ENCODE measurements at places on chromosomes 1 and 21.

GRCh38 chr1:165855010-165855838 lies 27.8 kb downstream of the UCK2 start:
- DNase-seq, result no peak

- no peak for DNase-seq
Observed at GRCh38 chr1:111719135-111719534, 20.1 kb downstream of the INKA2 start.

DNA sequence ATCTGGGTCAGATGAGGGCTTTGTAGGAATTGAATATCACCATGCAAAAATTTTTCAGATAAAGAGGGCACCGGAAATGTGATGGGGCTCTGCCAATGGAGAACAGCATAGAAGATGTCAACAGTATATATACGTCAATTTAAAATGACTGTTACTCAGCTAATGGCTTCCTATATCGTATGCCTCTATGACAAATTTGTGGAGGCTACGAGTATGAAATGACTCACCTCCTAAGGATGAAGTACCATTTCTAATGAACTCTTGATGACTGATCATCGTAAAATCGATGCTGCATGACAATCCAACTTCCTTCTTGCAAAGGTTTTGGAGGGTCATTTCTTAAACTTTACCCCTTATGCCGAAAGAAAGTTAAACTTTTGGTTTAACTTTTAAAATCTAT lies 450.3 kb upstream of the ZP4 start:
- no peak for DNase-seq

DNA sequence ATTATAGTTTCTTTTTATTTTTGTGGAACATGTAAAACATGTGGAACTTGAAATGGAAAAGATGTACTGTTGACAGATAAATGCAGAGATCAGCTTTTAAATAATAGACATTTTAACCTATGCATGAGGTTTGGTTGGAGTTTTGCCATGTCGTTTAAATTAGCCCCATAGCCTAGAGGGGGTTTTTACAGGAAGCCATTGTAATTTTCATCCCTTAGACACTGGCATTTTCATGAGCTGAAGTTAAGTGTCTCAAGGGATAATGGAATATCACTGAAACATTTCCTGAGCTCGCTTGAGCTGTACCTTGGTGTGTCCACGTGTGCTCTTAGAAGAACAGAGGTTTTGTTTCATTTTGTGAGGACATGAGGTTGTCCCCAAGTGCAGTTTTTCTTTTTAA lies 54.2 kb downstream of the HMCN1 start:
- no peak for DNase-seq

DNA sequence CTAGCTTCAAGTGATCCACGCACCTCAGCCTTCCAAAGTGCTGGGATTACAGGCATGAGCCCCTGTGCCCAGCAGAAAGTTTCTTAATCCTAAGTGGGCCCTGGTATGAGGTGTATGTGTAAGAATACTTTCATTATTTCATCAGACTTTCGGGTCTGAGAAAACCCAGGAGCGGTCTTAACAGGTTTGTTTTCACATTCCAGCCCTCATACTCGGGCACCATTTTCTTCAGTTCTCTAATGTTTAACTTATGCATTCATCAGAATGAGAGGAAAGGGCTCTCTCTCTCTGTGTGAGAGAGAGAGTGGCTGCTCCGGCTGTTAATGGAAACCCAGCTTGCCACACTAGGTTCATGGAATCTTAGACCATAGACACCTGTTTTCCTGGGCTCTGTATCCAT lies 4.2 kb upstream of the PADI1 start:
- no peak for DNase-seq

DNA sequence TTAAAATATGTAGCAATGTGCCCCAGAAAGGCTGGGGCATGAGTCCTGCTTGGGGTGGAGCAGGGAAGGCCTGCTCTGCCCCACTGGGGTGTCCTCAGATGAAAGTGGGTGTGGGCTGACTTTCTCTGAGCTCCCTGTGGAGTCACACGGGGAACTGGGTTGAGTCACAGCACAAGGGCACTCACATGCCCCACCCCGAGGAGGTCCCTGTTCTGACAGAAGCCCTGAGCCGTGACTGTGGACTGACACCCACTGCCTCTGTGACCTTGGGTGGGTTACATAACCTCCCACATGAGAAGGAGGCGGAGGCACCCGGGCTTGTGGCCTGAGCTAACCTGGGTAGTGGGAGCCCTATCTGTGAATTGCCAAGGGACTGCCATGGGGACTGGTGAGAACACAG lies 52.5 kb upstream of the TINAGL1 start:
- no peak for DNase-seq

GRCh38 chr1:22295856-22296255 lies 153.0 kb upstream of the WNT4 start:
- no peak for DNase-seq

DNA sequence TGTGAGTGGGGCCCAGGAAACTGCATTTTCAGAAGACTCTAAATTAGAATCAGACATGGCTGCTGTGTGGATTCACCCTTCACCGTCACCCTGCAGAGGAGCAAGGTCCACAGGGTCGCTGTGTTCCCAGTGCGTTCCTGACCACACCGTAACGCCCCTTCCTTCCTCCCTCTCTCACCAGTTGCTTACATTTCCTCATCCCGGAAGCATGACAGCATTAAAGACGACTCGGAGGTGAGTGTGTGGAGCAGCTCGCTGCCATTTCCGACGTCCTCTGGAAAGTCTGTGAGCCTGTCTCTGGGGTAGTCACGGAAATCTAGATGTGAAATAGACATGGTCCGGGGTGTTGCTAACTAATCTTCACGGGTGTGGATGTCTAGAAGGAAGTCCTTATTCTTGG lies 45.9 kb downstream of the FAAP20 start:
- DNase-seq, result no peak

- DNase-seq, result no peak
Observed at GRCh38 chr21:32732544-32732943, 4.7 kb upstream of the SYNJ1 start.

DNA sequence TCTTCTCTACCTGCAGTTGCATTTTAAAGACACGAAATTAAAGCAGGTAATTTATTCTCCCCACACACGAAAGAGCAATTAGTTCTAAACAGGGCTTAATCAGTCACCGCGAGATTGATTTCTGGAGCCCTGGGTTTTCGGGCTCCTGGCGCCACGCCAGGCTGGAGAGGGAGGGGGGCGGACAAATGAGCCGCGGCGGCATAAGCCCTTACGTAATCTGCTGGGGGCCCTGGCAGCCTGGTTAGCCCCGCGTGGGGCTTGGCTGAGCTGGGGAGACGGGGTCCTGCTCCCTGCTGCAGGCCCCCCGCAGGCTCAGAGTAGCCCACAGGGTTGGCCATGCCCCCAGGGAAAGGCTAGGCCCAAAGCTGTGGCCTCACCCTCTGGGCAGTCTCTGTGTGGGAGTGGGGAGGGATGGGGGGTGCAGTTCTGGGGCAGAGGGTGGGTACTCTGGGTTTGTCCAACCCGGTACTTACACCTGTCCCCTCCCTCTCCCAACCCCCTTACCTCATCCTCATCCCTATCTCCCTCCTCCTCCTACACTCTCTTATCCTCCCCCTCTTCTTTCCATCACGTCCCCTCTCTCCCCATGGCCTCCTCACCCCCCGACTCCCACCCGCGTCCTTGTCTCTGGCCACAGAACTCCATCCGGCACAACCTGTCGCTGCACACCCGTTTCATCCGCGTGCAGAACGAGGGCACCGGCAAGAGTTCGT lies 19.9 kb downstream of the FOXO6 start:
- DNase-seq, result no peak

DNA sequence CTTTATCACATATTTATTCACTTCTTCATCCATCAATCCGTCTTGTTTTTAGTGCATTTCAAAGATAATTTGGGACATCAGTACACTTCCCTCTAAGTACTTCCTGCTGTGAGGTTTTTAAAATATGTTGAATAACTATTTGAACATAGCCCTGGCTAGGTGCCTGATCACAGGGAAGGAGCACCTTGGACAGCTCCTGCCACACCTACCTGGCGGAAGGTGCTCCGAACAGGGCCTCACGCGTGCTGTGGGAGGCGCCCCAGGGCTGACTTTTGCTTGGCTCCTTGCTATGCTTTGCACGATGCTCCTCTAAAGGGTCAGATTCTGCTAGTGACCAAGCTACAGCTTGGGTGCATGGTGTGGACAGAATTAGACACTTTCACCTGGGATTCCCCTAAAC lies 4.9 kb upstream of the ATXN7L2 start:
- DNase-seq, result no peak

DNA sequence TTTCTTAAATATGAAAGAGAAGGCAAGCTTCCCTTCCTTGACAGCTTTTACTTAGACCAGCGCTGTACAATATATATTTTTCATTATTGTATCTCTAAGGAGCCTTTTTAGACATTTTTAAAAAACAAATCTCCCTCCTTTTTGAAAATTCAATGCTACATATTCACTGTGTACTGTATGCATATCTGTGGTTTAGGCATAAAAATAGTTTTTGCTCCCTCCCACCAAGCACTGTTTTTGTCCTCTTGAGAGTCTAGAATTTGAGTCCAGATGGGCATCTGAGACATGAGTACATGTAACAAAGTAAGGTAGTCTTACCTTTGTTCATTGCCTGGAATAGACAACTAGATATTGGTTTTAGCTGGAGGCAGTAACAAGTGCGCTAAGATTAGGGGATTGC lies 488.5 kb upstream of the RUNX1 start:
- DNase-seq, result no peak

DNA sequence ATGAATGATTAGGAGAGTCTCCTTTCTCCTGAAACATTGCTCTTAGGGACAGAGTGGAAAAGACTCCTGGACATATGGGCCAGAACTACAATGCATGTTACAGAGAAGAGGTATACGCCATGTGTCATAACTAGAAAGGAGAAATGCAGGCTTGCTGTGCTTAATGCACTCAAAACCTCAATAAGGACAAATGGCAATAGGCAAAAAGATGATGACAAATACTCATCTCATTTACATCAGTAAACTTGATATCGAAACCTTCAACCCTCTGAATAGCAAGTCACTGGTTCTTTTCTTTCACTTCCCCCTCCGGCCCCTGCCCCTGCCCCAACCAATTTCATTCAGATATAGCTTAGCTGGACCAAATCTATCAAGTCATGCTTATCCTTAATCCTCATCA lies 1.9 kb upstream of the GPR88 start:
- DNase-seq, result no peak

DNA sequence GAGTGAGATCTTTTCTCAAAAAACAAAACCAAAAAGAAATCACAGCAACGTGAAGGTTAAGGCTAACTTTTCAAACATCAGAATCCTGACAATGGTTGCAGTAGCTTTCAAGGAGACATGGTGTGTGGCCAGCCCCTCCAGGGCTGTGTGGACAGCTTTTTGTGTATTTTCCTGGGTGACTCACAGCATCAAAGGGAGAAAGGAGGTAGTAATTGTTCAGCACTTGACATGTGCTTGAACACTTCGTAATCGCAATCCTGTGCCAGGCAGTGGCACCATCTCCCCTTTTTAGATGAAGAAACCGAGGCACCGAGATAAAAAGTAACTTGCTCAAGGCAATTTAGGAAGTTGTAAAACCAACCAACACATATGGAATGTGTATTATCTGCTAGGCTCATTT lies 10.3 kb downstream of the NBL1 start:
- no peak for DNase-seq

GRCh38 chr1:212285685-212286555 lies 710 bp downstream of the PPP2R5A start:
- DNase-seq, result peak; percentile 38

DNA sequence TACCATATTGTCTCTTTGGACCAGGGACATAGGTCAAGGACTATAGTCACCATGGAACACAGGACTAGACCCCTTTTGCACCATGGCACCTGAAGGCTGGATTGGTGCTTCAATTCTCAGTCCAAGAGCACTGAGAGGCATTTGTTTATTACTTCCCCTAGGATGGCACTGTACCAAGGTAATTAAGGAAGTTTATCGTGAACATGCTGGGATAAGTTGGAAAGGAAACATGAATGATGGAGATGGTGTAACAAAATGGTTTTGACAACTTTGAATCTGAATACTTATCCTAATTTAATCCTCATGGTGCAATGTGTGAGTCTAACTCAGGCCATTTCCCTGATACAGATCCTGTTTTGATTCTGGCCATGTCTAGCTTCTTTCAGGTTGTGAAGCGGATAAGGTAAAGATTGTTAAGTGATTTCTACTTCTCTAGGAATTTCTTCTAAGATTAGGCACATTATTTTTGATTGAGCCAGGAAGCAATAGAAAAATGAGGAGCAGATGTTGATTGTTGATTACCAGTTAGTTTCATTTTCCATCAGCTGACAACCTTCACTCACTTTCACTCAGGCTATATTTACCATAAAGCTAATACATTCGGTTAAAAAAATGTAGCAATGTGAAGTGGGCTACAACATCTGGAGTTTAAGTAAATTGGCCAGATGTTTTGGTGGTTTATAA lies 37.3 kb upstream of the SIPA1L2 start:
- DNase-seq, result no peak

DNA sequence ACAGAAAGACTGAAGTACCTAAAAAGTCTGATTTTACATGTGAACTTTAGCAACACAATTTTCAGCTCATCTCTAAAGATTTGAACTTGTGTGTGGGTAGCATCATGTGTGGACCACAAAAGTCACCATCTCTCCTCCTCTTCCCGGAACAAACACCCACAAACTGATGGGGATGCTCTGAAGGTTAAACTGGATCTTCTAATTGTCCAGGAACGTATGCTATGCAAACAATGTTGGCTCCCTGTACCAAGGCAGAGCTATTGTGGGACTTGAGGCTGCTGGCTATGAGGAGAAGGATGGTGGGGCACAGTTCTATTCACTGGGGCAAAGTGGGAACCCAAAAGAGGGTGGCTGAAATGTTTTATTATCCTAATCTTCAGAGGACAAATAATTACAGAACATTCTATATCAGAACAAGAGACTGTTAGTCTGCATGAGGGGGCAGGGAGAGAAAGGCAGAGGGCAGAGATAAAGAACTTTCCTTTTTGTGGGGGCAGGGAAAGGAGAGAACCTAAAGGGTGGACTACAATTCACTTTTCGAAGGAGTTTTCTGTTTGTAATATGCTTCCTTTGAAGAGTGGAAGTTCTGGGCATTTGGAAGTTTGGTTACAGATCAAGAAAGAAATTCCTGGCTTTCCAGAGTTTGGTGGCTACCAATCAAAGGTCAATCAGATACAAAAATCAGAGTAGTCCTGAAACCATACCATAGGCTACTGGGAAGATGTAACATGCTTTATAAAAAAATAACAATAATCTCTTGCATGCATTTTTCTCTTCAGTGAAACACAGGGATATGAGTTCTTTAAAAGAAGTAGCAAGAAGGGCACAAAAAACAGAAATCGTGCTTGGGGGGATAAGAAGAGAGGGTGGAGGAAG lies 62.9 kb downstream of the GADD45A start:
- no peak for DNase-seq

- no peak for DNase-seq
Observed at GRCh38 chr21:38148046-38148445, 108.7 kb upstream of the KCNJ15 start.

- DNase-seq, result no peak
Observed at GRCh38 chr1:184437291-184437690, 50.5 kb downstream of the C1orf21 start.

Measured in stimulated activated CD8-positive, alpha-beta memory T cell treated with anti-CD3 and anti-CD28 coated beads, Interleukin-7, amount 100 ng/mL, for 24 hours (primary cell).